ENCODE measurements at places on chromosomes 11 and 22. TPM values are rescaled to one million over a fixed set of nuclear protein-coding genes. Genes with fewer than 3 reads are reported as not detected.

Gene GALNT18
- 1.3 TPM for total RNA-seq

Gene OR2AG1
- not detected for total RNA-seq

Gene SCGB2A2
- total RNA-seq = not detected

Gene NPAS4
- total RNA-seq = not detected

Gene MISFA
- total RNA-seq = not detected

Gene SLC5A4
- not detected for total RNA-seq

Gene PDE2A
- total RNA-seq = 0.66 TPM

Gene OR52E8
- not detected for total RNA-seq

Gene GGTLC2
- total RNA-seq = not detected

Gene SYTL2
- total RNA-seq = 13.2 TPM

Gene CAVIN3
- 75.5 TPM for total RNA-seq

Gene PHLDB1
- 1.9 TPM for total RNA-seq

Gene WBP2NL
- 0.82 TPM for total RNA-seq

- no peak overlapping the region for H3K4me3 ChIP-seq
- no peak for DNase-seq
- no peak overlapping the region for H3K27ac ChIP-seq
- H3K4me1 ChIP-seq = peaks cover 10% of the 10 kb centered on the region
These were observed 51.6 kb downstream of the CERK start for GRCh38 chr22:46686221-46687047.

- no peaks in the 10 kb centered on the region for H3K36me3 ChIP-seq
- peaks cover 3% of the 10 kb centered on the region for H3K27me3 ChIP-seq
- DNase-seq = no peak
- no peak overlapping the region for H3K27ac ChIP-seq
- no peak overlapping the region for H3K4me3 ChIP-seq
These were observed 3.7 kb upstream of the CLCF1 start for GRCh38 chr11:67376873-67377808.

- no peak for DNase-seq
- no peaks in the 10 kb centered on the region for H3K4me1 ChIP-seq
- no peak overlapping the region for H3K27ac ChIP-seq
These were observed 146.7 kb downstream of the LDLRAD3 start for GRCh38 chr11:36090356-36091109.

DNA sequence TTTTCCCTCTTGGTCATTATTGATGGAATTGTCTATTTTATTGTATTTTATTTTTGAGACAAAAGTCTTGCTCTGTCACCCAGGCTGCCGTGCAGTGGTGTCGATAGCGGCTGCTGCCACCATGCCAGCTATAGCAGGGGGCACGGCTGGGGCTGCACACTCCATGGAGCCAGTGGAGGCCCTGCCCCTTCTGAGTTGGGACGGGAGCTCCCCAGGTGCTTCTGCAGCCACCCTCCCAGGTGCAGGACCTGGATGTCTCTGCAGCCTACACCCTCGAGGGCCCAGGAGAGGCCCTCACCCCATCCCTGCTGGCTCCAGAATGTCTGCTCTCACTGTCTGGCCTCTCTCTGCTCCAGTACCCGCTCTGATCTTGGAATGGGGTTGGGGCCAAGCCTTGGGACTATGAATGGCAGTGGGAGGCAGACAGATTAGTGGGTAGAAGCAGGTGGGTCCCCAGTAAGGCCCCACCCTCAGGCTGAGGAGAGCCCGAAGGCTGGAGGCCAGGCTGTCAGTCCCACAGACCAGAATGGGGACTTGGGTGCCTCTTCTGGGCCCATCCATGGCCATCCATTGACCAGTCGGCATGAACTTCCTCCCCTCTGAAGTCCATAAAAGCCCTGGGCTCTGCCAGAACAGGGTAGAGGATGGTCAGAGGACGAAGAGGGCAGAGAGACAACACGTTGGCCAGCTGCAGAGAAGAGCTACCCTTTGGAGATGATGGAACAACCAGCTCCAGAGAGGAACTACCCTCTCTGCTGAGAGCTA lies 49.6 kb upstream of the ATXN10 start:
- H3K27me3 ChIP-seq = no peaks in the 10 kb centered on the region
- H3K27ac ChIP-seq = no peak overlapping the region
- H3K4me3 ChIP-seq = no peak overlapping the region
- no peak for DNase-seq
- H3K36me3 ChIP-seq = no peaks in the 10 kb centered on the region

GRCh38 chr22:49429066-49429465 lies 398.6 kb downstream of the BRD1 start:
- H3K4me1 ChIP-seq = no peaks in the 10 kb centered on the region
- H3K27me3 ChIP-seq = no peaks in the 10 kb centered on the region
- no peaks in the 10 kb centered on the region for H3K36me3 ChIP-seq
- DNase-seq = no peak

- no peak for DNase-seq
- no peak overlapping the region for H3K4me3 ChIP-seq
- no peaks in the 10 kb centered on the region for H3K4me1 ChIP-seq
- H3K27me3 ChIP-seq = no peaks in the 10 kb centered on the region
- no peak overlapping the region for H3K27ac ChIP-seq
- H3K36me3 ChIP-seq = no peaks in the 10 kb centered on the region
These were observed 36.4 kb upstream of the BID start for GRCh38 chr22:17810570-17811116.

- DNase-seq = no peak
- H3K36me3 ChIP-seq = no peaks in the 10 kb centered on the region
- H3K4me1 ChIP-seq = no peaks in the 10 kb centered on the region
- no peak overlapping the region for H3K4me3 ChIP-seq
- H3K27ac ChIP-seq = no peak overlapping the region
These were observed 12.2 kb upstream of the OR52D1 start for GRCh38 chr11:5476186-5476819.

DNA sequence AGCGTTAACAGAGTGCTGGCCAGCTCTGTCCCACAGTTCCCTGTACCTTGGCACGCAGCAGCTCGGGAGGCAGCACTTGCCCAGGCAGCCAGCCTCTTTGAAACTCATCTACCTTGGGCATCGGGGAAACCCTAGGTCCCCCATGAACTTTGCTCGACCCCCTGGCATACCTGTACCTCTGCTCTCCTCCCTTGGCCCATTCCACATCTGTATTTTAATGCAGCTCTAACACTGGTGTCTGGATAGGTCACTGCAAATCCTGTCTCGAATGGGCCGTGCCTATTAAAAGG lies 304.1 kb downstream of the TBC1D22A start:
- no peaks in the 10 kb centered on the region for H3K27me3 ChIP-seq
- no peak for DNase-seq
- H3K4me1 ChIP-seq = no peaks in the 10 kb centered on the region

GRCh38 chr22:23315341-23315917 lies 135.1 kb downstream of the BCR start:
- H3K4me3 ChIP-seq = no peak overlapping the region
- no peak overlapping the region for H3K27ac ChIP-seq
- H3K4me1 ChIP-seq = no peaks in the 10 kb centered on the region
- DNase-seq = peak; percentile 13
- H3K27me3 ChIP-seq = no peaks in the 10 kb centered on the region

DNA sequence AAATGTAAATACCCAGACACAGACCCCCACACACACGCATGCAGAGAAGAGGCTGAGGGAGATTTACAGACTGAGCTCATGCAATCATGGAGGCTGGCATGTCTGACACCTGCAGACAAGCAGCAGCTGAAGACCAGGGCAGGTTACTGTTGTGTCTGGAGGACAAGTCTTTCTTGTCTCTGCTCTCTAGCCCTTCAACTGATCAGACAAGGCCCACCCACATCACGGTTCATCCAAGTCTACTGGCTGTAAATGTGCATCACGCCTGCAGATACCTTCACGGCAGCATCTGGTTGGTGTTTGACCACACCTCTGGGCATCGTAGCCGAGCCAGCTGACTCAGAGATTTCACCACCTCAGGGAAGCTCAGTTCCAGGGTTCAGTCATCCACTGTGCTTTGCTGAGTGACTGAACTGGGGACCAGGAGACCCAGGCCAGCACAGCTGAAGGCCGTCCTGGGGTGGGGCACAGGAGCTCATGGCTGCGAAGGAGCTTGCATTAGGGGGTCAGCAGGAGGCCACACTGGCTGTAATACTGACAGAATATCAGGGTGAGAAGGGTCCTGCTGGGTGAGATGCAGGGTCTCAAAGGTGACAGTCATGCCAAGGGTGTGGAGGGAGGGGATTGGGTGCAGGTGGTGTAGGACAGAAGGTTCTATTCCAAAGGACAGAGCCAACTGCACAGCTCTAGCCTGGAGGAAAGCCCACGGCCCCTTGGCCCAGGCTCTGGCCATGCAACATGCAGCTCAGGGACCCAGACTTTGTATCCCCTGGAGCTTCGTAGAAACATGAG lies 304.9 kb downstream of the BRD1 start:
- no peaks in the 10 kb centered on the region for H3K36me3 ChIP-seq
- DNase-seq = no peak
- H3K4me3 ChIP-seq = no peak overlapping the region
- no peaks in the 10 kb centered on the region for H3K27me3 ChIP-seq

GRCh38 chr22:50209893-50210292 lies 9.1 kb downstream of the SELENOO start:
- H3K27me3 ChIP-seq = no peaks in the 10 kb centered on the region
- H3K4me3 ChIP-seq = no peak overlapping the region
- DNase-seq = peak; percentile 64
- peaks cover 30% of the 10 kb centered on the region for H3K36me3 ChIP-seq

- no peak overlapping the region for H3K27ac ChIP-seq
- no peaks in the 10 kb centered on the region for H3K36me3 ChIP-seq
- no peaks in the 10 kb centered on the region for H3K4me1 ChIP-seq
These were observed 11.2 kb downstream of the KREMEN1 start for GRCh38 chr22:29083933-29084591.

DNA sequence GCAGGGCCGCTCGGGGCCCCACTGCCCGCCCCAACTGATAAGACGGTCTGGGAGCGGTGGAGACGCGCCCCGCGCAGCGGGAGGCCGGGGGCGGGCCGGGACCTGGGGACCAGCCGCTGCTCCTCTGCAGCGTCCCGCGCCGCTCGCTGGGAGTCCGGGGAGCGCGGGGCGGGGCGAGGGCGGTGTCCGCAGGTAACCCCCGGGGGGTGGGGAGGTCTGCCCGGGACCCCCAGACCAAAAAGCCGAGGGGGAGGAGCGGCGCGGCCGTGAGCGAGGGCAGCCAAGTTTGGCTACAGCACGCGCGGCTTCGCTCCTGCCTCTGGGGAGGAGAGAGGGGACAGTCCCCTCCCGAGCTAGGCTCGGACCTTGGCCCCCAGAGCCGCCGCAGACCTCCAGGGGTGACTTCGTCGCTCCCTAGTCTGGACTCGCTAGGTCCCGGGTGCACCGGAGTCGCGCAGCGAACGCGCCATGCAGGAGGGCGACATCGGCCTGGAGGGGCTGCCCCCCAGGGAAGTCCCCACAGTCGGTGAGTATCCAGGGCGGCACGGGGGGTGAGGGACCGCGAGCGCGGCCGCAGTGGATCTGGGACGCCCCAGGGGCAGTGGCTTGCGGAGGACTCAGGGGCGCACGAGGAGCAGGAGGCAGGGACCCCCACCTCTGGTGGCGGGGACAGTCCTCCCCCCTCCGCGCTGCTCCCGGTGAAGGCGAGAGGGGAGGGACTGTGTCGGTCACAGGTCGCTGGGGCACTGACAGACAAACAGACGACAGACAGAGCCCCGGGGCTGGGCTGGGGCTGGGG lies 92.3 kb upstream of the ANO1 start:
- no peaks in the 10 kb centered on the region for H3K4me1 ChIP-seq
- no peaks in the 10 kb centered on the region for H3K36me3 ChIP-seq
- no peak overlapping the region for H3K4me3 ChIP-seq
- DNase-seq = no peak
- no peaks in the 10 kb centered on the region for H3K27me3 ChIP-seq

GRCh38 chr11:64900263-64900678 lies 16.7 kb downstream of the ATG2A start:
- no peak overlapping the region for H3K27ac ChIP-seq
- peaks cover 14% of the 10 kb centered on the region for H3K4me1 ChIP-seq
- H3K36me3 ChIP-seq = peaks cover 15% of the 10 kb centered on the region
- peak; percentile 42 for DNase-seq
- H3K4me3 ChIP-seq = no peak overlapping the region

DNA sequence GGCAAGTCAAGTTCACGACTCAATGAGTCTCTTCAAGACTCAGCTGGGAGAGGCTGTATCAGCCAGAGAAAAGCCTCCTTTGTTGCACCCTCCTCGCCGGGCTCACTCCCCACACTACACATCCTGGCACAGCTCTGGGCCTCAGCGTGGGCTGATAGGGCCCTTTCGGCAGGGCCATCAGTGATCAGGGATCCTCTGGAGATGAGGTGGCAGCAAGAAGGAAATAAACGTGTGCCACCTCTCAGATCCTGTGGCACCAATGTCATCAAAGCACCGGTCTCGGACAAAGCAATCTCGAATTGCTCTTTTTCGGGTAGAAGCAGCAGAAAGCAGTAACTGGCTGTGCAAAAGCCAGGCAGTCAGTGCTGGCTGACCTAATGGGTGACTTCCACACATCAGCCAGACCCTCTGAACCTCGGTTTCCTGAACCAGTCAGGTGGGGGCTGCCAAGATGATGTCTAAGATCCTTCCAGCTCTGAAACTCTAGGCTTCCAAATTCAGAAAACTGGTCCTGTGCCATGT lies 2.1 kb downstream of the EHD1 start:
- no peak for DNase-seq
- H3K27me3 ChIP-seq = no peaks in the 10 kb centered on the region
- H3K4me1 ChIP-seq = peaks cover 79% of the 10 kb centered on the region
- H3K36me3 ChIP-seq = peaks cover 38% of the 10 kb centered on the region
- peak overlapping the region; percentile 76 for H3K27ac ChIP-seq

DNA sequence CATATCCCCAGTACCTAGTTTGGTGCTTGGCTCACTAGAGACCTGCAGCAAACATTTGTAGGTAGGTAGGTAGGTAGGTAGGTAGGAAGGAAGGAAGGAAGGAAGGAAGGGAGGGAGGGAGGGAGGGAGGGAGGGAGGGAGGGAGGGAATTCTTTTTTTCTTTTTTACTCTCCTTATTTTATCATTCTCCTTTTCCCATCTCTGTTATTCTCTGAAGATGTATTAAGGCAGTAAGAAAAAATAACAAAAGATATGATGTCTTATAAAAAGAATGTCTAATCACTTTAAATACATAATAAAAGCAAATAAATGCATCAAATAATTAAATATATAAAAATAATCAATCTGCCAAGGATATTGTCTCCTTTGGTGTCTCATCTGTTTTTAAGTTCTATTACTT lies 28.4 kb downstream of the VSIG10L2 start:
- H3K27me3 ChIP-seq = no peaks in the 10 kb centered on the region
- no peaks in the 10 kb centered on the region for H3K4me1 ChIP-seq
- no peak overlapping the region for H3K4me3 ChIP-seq
- no peak overlapping the region for H3K27ac ChIP-seq
- DNase-seq = no peak
- no peaks in the 10 kb centered on the region for H3K36me3 ChIP-seq
